ENCODE measurements at places on chromosomes 3 and 15. TPM values are rescaled to one million over a fixed set of nuclear protein-coding genes. Genes with fewer than 3 reads are reported as not detected.
A peak's percentile ranks its signal among the peaks of the same experiment; 100 is the strongest.

GRCh38 chr3:132180337-132180791, 136.8 kb upstream of the ACP3 start:
- DNase-seq: peak; percentile 34
- no peaks in the 10 kb centered on the region for H3K4me1 ChIP-seq
- H3K36me3 ChIP-seq: no peaks in the 10 kb centered on the region

GRCh38 chr15:85389306-85389650, 8.9 kb downstream of the AKAP13 start:
- H3K36me3 ChIP-seq: peaks cover 3% of the 10 kb centered on the region
- no peak overlapping the region for H3K4me3 ChIP-seq
- H3K27me3 ChIP-seq: no peaks in the 10 kb centered on the region
- no peak for DNase-seq
- H3K4me1 ChIP-seq: peaks cover 58% of the 10 kb centered on the region

GRCh38 chr3:134846911-134847317, 51.9 kb downstream of the EPHB1 start:
- H3K27me3 ChIP-seq: no peaks in the 10 kb centered on the region
- H3K27ac ChIP-seq: no peak overlapping the region
- H3K4me1 ChIP-seq: peaks cover 7% of the 10 kb centered on the region
- H3K4me3 ChIP-seq: no peak overlapping the region
- no peaks in the 10 kb centered on the region for H3K36me3 ChIP-seq

DNA sequence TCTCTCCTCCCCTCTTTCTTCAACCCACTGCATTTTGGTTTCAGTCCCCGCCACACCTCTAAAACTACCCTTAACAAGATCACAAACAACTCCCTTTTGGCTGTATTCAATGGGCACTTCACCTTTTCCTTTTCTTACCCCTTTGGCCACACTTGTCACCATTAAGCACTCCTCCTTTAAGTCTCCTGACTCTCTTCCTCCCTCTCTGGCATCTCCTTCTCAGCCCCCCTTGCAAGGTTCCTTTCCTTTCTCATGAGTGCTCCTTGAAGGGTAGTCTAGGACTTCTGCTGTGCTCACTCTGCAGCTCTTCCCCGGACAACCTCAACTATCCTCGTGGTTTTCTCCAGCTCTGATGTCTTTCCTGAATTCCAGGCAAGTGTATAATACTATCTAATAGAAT, 103.7 kb downstream of the RPL22L1 start:
- no peak overlapping the region for H3K27ac ChIP-seq
- H3K27me3 ChIP-seq: peaks cover 3% of the 10 kb centered on the region
- no peak overlapping the region for H3K4me3 ChIP-seq
- no peak for DNase-seq

DNA sequence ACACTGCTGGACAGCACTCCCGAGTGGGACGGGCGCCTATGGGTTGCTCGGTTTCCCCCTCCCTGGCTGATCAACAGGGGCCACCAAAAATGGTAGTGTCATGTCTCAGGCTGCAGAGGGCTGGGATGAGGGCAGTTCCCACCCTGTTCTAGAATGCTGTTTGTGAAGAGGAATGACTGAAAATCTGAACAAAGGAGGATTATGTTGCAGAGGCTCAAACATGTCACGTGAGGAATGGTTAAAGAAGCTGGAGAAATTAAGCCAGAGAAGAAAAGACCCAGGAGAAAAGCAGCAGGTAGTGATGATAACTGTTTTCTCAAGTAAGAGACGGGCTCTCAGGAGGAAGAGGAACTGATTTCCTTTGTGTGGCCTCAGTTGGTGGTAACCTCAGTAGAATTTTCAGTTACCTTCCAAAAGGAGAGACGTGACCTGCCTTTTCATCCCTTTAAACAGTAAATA, 10.4 kb downstream of the SPG21 start:
- no peak for DNase-seq
- H3K4me1 ChIP-seq: peaks cover 3% of the 10 kb centered on the region
- no peak overlapping the region for H3K27ac ChIP-seq
- H3K36me3 ChIP-seq: peaks cover 3% of the 10 kb centered on the region
- no peak overlapping the region for H3K4me3 ChIP-seq

- peak; percentile 22 for DNase-seq
- peaks cover 48% of the 10 kb centered on the region for H3K36me3 ChIP-seq
- H3K4me1 ChIP-seq: no peaks in the 10 kb centered on the region
- no peak overlapping the region for H3K27ac ChIP-seq
- no peaks in the 10 kb centered on the region for H3K27me3 ChIP-seq
Measured at GRCh38 chr3:107753494-107753893, 230.7 kb downstream of the BBX start.

DNA sequence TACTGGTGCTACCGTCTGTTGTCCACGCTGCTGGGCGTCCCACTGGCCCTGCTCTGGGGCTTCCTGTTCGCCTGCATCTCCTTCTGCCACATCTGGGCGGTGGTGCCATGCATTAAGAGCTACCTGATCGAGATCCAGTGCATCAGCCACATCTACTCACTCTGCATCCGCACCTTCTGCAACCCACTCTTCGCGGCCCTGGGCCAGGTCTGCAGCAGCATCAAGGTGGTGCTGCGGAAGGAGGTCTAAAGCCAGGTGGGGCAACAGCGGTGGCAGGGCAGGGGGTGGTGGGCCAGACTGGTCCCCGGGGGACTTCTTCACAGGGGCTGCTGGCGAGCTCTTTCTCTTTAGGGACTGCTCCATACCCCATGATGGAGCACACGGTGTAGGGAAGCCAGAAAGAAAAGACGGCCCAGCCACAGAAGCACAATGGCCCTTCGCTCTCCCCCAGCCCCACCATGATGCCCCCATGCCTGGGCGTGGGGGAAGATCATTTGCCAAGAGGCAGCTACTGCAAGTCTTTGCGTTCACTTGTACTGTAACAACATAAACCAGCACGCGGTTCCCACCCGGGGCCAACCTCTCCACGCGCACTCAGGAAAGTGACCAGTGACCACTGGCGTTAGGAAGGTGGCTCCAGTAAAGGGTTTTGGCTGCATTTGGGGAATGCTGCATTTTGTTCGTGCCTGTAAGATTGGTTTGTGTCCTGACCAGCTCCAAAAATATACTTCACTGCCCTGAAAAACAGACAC, 12.2 kb downstream of the CAV3 start:
- H3K27ac ChIP-seq: no peak overlapping the region
- no peak for DNase-seq
- H3K4me3 ChIP-seq: no peak overlapping the region

- H3K4me1 ChIP-seq: peaks cover 13% of the 10 kb centered on the region
- H3K27ac ChIP-seq: no peak overlapping the region
- no peak for DNase-seq
- H3K4me3 ChIP-seq: no peak overlapping the region
- H3K36me3 ChIP-seq: no peaks in the 10 kb centered on the region
Measured at GRCh38 chr3:177439694-177440269, 242.5 kb upstream of the TBL1XR1 start.

DNA sequence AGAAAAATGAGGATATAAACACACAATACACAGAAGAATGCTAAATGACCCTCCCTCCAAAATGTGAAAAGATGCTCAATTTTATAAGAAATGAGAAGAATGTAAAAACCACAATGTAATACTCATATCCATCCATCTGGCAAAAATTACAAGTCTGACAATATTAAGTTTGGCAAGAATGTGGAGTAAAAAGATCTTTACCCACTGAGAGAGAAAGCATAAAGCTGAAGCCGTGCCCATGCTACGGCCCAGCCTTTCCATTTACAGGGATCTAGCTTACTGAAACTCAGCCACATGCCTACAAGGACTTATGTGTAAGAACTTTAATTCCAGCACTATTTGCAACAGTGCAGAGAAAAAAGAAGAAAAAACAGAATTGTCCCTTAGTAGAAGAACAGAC, 42.9 kb downstream of the ATP13A3 start:
- no peaks in the 10 kb centered on the region for H3K27me3 ChIP-seq
- peaks cover under 1% of the 10 kb centered on the region for H3K4me1 ChIP-seq
- peaks cover 3% of the 10 kb centered on the region for H3K36me3 ChIP-seq
- no peak for DNase-seq

DNA sequence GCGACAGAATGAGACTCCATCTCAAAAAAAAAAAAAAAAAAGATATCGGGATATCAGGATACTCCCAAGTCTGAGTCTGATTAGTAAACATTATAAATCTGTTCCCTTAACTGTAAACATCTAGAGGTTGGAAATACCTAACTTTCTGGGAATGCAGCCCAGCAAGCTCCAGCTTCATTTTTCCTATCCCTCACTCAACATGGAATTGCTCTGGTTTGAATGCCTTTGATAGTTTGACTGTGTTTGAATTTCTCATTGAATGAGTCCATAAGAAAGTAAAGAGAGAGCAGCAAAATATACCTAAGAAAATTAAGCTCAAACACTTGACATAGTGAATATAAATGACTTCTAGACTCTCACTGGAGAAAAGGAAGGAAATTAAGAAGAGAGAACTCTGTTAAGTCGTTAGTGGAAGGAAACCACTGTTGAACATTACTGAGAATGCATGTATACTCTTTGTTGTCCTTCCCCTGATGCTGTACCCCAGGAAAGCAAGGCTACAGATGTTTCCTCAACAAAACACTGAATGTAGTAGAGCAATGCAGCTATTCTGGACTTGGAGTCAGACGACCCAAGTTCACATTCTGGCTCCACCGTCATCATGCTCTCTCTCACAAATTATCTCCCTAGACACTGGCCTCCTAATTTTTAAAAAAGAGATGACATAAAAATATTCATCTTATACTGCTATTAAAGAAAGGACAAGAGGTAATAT, 62.4 kb downstream of the CD200 start:
- no peaks in the 10 kb centered on the region for H3K36me3 ChIP-seq
- H3K27me3 ChIP-seq: no peaks in the 10 kb centered on the region
- H3K27ac ChIP-seq: no peak overlapping the region
- H3K4me1 ChIP-seq: peaks cover 19% of the 10 kb centered on the region
- H3K4me3 ChIP-seq: no peak overlapping the region

GRCh38 chr3:151113343-151113742, 27.9 kb downstream of the MED12L start:
- H3K4me1 ChIP-seq: no peaks in the 10 kb centered on the region
- no peaks in the 10 kb centered on the region for H3K27me3 ChIP-seq
- no peak overlapping the region for H3K27ac ChIP-seq
- DNase-seq: no peak

GRCh38 chr15:67520321-67521028, 456 bp upstream of the C15orf61 start:
- H3K27me3 ChIP-seq: no peaks in the 10 kb centered on the region
- no peak for DNase-seq
- H3K4me3 ChIP-seq: peak overlapping the region; percentile 80
- H3K27ac ChIP-seq: peak overlapping the region; percentile 97

Gene PIGZ
- 3.9 TPM for total RNA-seq

Gene TUSC7
- total RNA-seq: not detected

Gene SLC49A4
- 20.0 TPM for total RNA-seq

Gene CTSH
- 441 TPM for total RNA-seq

Gene TM4SF4
- not detected for total RNA-seq

Gene PIF1
- 2.8 TPM for total RNA-seq

Gene HESX1
- 0.39 TPM for total RNA-seq

Gene GABRG3
- total RNA-seq: not detected

Gene PRSS50
- 0.10 TPM for total RNA-seq

Measured in B cell (primary cell).